Adipose tissue (tissue), 3 donors: ENCODE measurements at places on chromosomes 3 and 15. TPM values are rescaled to one million over a fixed set of nuclear protein-coding genes. Genes with fewer than 3 reads are reported as not detected.

Gene INAFM2
- 7.4 TPM for polyA plus RNA-seq

Gene MRPS22
- 38.5 TPM for polyA plus RNA-seq

Gene EPHA3
- polyA plus RNA-seq, result 2.3 TPM

Gene CHRM5
- not detected for polyA plus RNA-seq

Gene GHSR
- not detected for polyA plus RNA-seq

Gene TMEM212
- not detected for polyA plus RNA-seq

Gene FEZF2
- polyA plus RNA-seq, result not detected

Gene KLHL40
- 0.03 TPM for polyA plus RNA-seq

Gene CD276
- polyA plus RNA-seq, result 20.6 TPM

Gene ZDHHC19
- 4.5 TPM for polyA plus RNA-seq

Gene NEIL1
- 40.8 TPM for polyA plus RNA-seq

Gene PLA2G4D
- polyA plus RNA-seq, result not detected

Gene APEH
- polyA plus RNA-seq, result 46.6 TPM

Gene NPAP1
- polyA plus RNA-seq, result not detected

Gene GCNT3
- 0.55 TPM for polyA plus RNA-seq

Gene FBXL22
- polyA plus RNA-seq, result 0.67 TPM

Gene SNAPC5
- 34.9 TPM for polyA plus RNA-seq

Gene LMAN1L
- polyA plus RNA-seq, result not detected

Gene TMEM158
- polyA plus RNA-seq, result 0.56 TPM

Gene TRA2B
- 96.8 TPM for polyA plus RNA-seq

Gene INKA1
- polyA plus RNA-seq, result 1.6 TPM

Gene SNX4
- 18.2 TPM for polyA plus RNA-seq

Gene CHRNA5
- polyA plus RNA-seq, result 1.1 TPM

Gene TP63
- 0.16 TPM for polyA plus RNA-seq

Gene SNX1
- 35.6 TPM for polyA plus RNA-seq

Gene SLTM
- 58.3 TPM for polyA plus RNA-seq

Gene NUP210
- polyA plus RNA-seq, result 1.4 TPM

Gene DCBLD2
- polyA plus RNA-seq, result 6.0 TPM

Gene UROC1
- not detected for polyA plus RNA-seq

Gene TMEM108
- 0.45 TPM for polyA plus RNA-seq

Gene PTPN23
- 10.0 TPM for polyA plus RNA-seq

Gene RTP4
- polyA plus RNA-seq, result 1.1 TPM

Gene CFAP91
- polyA plus RNA-seq, result 5.0 TPM

Gene ZNF80
- not detected for polyA plus RNA-seq

Gene MYO5C
- polyA plus RNA-seq, result 5.1 TPM

Gene LAMB2
- 90.5 TPM for polyA plus RNA-seq

Gene RBM5
- polyA plus RNA-seq, result 76.0 TPM

Gene IL17RB
- 0.22 TPM for polyA plus RNA-seq

Gene MGA
- polyA plus RNA-seq, result 2.9 TPM

Gene B3GALNT1
- 2.4 TPM for polyA plus RNA-seq

Gene AADACL2
- 0.06 TPM for polyA plus RNA-seq

Gene CPN2
- 0.22 TPM for polyA plus RNA-seq

Gene HEXA
- 59.3 TPM for polyA plus RNA-seq

Gene KLHL24
- 10.8 TPM for polyA plus RNA-seq

Gene GUCA1C
- polyA plus RNA-seq, result 0.22 TPM

Gene CAMK2N2
- polyA plus RNA-seq, result not detected
